ENCODE measurements at places on chromosomes 6 and 20.

DNA sequence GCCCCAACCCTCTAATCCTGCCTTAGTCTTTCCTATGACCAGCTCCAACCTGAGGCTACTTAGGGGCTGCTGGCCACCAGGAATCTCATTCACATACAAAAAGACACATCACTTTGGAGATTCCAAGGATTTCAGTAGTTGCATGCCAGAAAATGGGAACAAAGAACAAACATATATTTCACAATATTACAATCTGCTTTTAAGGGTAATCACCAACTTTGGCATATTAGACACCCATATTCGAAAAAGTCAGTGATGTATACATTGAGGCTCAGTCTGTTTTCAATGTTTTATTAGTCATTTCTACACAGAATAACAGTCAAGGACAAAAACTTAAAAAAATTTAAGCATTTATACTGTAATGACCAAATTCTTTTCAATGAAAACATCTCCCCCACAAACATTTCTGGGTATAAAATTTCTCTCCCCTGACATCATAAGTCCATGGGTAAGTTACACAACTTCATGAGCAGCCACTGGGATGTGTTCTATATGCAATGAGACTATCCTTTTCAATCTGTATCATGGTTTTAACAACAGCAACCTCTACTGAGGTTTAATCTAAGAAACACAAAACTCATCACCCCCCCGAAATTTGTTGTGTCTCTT lies 103.5 kb downstream of the MAP7 start:
- no peak for DNase-seq

GRCh38 chr6:2920671-2921112 lies 17.6 kb upstream of the SERPINB9 start:
- DNase-seq, result no peak

DNA sequence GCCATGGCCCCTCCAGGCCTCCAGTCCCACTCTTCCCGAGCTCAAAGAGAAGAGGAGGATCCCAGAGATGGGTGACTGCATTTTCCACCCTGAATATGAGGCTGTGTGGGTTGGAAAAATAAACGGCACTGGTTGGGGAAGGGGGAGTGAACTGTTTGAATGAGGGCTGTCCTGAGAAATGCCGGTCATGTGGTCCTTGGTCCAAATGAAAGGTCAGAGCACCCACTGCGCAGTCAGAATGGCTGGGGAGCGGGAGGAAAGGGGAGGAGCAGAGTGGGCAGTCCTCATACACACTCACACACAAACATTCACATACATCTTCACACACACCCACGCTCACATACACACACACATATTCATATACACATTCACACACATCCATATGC lies 83.1 kb downstream of the MRPL14 start:
- no peak for DNase-seq

DNA sequence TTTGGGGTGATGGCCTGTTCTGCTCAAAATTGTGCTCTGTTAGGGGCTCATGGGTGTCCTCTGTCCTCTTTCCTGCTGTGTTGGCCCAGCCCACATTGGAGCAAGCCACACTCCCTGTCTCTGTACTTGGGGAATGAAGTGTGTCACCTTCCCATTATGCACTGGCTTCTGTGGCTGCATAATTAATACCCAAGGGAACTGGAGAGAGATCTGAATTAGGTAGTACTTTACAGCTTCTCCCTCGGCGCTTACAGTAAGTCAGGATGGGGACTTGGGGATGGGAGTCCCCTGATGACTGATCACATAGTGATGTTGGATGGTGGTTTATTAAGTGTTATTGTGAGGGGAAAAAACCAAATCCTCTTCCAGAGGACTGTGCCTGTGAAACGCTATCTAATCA lies 116.6 kb downstream of the FOXO3 start:
- no peak for DNase-seq

DNA sequence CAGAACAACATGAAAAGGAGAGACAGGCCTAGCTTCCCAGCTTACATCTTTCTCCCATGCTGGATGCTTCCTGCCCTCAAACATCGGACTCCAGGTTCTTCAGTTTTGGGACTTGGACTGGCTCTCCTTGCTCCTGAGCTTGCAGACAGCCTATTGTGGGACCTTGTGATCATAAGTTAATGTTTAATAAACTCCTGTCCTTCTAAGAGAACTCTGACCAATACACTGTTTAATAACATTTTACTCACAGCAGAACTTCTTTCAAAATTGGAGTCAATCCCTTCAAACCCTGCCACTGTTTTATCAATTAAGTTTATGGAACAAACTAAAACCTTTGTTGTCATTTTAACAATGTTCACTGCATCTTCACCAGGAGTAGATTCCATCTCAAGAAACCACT lies 111.4 kb downstream of the PREP start:
- DNase-seq, result no peak

DNA sequence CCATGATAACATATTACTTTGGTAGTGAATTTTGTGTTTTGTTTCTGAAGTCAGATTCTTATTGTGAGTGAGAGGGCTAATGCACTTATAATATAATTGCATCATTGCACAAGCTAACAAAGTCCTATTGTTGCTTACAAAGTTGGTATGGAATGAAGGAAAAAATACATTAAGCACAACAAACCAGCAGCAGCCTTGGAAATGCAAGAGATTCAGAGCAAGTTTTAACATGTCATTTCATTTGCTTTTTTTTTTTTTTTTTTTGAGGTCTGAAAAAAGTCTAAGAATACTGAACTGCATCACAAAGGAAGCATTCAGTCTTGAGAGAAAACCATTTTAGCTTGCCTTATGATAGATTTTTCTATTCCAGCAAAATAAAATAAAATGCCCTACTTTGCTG lies 57.6 kb downstream of the PLCB4 start:
- no peak for DNase-seq

DNA sequence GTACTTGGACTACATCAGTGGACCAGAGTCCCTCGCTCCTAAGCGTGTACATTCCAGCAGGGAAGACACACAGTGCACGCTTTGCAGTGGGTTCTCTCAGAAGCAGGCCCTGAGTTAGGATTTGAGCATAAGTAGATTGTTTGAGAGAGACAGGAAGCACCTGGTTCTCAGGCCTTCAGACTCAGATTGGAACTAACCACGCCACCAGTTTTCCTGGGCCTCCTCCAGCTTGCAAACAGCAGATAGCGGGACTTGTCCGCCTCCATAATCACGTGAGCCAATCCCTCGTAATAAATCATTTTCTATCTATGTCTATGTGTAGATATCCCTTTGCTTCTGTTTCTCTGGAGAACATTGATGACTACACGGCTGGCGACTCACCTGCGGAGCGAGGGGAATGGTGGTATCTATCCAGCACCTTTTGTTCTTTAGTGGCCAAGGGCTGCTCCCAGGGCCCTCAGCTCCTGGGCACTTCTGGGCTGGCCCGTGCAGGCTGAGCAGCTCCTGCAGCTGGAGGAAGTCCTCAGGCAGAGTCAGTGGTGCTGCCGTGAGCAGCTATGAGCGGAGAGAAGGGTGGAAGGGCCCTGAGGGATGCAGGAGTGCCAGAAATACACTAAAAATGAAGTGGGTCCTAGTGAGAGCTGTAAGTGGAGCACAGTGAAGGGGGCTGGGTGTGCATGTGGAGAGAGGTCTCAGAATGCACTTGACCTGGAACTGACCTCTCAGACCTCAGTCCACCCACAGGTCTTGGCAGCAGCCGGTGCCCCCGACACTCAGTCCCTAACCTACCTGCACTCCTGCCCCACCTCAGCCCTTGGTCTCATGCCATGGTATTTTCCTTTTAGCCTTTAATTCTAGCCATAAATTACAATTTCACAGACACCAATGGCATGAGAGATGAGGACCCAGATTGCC lies 76.9 kb downstream of the STK35 start:
- no peak for DNase-seq

GRCh38 chr6:16803294-16804200 lies 42.3 kb upstream of the ATXN1 start:
- DNase-seq, result no peak

GRCh38 chr20:63371291-63371865 lies 10.2 kb upstream of the CHRNA4 start:
- DNase-seq, result no peak

DNA sequence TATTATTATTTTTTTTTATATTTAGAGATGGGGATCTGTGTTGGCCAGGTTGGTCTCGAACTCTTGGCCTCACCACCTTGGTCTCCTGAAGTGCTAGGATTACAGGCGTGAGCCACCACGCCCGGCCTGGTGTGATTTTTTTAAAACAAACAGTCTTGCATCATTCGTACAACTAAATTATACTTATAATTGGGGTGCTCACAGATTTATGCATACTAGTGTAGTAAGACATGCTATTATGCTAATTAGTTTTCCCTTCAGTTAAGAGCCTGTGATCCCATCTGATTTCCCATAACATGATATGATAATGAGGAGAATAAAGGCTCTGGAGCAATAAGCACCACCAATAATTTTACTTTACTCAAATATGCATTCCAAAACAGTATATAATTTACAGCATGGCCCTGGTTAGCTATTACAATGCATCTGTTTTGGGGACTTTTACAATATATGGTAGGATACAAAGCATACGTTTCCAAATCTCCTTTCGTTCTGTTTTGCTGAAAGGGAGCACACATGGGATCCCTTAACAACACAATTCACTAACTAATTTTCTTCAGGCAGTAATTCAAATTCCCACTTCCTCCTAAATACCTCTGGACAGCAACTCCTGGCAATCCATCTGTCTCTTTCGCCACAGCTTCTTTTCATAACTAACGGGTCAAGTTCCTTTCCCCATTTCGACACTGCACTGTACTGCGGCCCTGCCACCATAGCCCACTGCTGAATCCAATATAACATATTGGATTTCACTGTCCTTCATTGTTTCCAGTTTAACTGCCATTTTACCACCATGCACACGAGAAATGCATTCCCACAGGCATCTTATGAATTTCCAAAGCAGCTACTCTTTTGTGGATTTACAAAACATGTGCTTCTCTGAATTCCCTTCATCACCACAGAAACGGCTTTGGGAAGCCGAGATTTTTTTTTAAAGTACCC lies 1.7 kb downstream of the NUDT3 start:
- no peak for DNase-seq

DNA sequence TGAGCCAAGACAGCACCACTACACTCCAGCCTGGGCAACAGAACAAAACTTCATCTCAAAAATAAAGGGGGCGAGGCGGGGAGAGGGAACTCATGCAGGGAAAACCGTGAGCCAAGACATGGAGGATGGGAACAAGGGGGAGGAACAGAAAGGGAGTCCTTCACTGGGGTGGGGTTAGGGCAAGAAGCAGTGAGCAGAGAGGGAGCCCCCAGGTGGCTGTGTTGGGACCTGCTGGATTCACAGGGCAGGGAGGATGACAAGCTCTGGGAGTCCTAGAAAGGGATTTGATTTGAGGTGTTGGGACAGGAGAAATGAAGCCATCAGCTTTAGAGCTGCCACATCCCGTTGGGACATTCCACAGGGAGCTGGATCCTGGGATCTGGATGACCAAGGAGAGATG lies 90.6 kb upstream of the TOP1 start:
- no peak for DNase-seq

All from activated CD4-positive, alpha-beta T cell treated with anti-CD3 and anti-CD28 coated beads, Interleukin-2, amount 50 U/mL, for 1 hour (primary cell).